ENCODE measurements at places on chromosomes 3 and 15. TPM values are rescaled to one million over a fixed set of nuclear protein-coding genes. Genes with fewer than 3 reads are reported as not detected.

Gene CEP19
- polyA plus RNA-seq, result 0.48 TPM

Gene ADAMTS17
- 0.09 TPM for polyA plus RNA-seq

Gene SNX22
- 2.3 TPM for polyA plus RNA-seq

Gene GJD2
- not detected for polyA plus RNA-seq

Gene C3orf85
- polyA plus RNA-seq, result not detected

Measured in HepG2 (cell line).